ENCODE measurements at places on chromosomes 12 and 14.

DNA sequence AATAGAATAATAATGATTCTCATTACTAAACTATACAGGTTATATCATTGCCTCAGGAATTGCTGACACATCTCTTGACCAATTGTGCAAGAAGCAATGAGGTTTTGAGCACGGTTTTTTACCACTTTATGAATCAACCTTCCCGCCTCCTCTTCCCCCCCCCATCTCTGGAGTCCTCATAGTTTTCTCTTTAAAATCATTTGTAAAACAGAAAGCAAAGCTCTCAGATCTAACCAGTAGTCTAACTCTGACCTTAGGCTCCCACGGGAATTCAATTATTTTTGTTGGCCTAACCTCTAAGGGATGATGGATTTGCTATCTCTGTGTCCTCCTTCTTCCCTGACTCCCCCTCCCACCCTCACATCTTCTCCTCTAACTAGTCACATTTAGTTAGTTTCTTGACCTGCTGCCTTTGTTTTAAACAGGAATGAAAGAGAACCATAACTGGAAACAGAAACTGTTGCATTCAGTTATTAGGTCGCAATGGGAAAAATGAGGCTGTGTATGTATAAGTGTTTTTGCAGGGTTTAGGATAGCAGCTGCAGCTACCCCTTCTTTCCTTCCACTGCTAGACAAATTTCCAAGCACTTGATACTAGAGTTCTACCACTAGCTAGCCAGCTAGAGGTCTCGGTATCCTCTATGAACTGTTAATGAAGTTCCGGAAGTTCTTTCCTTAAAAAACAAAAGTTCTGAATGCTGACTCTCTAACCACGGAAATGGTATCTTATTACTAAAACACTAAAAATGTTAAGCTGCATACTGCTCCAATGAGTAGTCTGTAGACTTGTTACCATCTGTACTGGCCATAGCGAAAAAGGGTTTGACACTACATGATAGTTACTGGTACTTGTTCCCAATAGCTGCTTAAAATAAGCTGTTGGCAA, 65.4 kb downstream of the TAOK3 start:
- peak; percentile 36 for DNase-seq

DNA sequence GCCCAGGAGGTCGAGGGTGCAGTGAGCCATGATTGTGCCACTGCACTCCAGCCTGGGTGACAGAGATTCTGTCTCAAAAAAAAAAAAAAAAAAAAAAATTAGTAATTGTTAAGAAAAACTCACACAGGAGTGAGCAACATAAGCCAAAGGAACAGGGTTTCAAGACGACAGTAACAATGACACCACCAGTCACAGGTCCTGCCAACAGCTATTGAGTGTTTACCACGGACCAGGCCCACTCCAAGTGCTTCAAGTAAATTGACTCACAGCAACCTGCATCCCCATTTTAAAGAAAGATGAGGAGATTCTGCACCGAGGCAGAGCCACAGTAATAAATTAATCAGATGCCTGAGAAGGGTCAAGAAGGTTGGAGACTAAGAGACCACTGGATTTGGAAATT, 194.5 kb downstream of the DPF3 start:
- no peak for DNase-seq

DNA sequence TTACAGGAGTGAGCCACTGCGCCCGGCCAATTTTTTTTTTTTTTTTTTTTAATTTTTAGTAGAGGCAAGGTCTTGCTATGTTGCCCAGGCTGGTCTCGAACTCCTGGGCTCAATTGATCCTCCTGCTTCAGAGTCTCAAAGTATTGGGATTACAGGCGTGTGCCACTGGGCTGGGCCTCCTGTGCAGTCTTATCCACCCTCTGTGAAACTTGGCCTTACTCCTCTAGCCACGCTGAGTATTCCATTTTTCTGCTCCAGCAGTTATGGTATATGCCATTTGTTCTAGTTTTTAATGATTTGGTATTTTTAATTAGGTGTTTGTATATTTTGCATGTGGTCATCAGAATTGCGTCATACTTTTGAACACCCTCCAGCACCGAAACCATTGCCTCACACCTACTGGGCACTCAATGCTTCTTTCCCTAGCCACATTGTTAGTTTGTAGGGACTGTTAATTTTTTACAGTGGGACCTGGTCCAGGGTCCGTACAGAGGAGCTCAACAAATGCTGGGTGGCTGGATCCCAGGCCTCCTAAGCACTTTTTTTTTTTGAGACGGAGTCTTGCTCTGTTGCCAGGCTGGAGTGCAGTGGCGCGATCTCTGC, 11.4 kb downstream of the RIOX1 start:
- no peak for DNase-seq

DNA sequence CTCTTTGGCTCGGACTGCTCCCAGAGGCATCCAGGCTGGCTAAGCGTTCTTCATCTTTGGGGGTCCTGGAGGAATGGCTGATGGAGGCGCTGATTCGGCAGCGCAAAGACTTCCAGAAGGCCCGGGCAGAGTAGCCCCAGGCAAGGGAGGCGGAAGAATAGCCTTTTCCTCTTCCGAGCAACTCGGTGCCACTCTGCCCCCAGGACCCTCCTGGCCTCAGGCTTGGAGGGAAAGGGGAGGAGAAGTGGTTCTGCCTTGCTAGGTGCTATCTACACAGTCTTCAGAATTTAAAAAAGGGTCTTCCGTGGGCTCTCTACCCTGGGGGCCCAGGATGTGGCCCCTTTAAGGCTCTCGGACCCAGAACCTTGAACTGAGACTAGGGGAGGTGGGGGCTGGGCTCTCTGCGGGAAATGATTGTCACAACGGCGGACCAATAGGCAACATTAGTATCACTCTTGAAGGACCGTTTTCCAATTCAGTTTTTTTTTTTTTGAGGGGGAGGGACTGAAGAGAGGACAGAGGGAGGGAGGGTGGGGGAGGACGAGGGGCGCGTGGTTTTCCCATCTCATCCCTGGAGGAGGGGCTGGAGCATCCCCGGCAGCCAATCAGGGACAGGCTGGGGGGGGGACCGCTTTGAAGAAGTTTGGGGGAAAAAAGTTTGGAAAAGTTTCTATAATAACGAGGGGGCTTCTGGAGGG, at the start of gene NFATC4:
Gene NFATC4, plus strand, starts transcription at position 671 of the 698 bp plus-strand sequence. CDS start 157 bp downstream, outside the sequence.
- DNase-seq = no peak

DNA sequence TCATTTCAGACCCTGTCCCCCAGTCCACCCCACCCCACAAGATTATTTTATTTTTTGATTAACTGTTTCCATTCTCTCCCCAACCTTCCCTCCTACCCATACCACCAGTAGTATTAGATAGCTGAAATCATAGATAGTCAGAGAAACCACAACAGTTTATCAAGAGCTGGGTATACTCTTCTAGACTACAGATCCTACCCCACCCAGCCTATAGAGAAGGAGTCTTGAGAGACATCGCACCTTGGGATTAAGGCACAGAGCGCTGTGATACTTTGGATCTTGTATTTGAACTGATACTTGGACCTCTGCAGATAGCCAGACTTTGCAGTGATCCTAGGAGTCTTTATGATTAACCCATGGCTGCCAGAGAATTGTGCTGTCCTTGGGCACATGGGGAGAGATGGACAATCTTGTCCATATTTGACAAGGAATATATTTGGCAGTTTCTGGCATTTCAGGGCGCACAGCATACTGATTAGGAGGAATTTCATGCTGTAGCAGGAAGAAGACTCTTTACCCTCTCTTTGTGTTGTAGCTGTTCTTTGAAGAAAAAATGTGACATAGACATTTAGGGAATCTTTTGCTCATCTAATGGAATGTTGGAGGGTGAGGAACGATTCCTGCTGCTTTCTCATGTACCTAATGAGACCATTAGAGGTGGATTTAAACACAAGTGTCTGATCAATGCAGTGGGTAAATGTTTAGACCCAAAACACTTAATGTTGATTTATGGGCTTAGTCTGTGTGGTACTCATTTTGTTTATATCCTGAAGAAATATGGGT, 982 bp downstream of the RBMS2 start:
- DNase-seq = no peak

GRCh38 chr14:91009501-91010152, 50.8 kb downstream of the RPS6KA5 start:
- DNase-seq = no peak

DNA sequence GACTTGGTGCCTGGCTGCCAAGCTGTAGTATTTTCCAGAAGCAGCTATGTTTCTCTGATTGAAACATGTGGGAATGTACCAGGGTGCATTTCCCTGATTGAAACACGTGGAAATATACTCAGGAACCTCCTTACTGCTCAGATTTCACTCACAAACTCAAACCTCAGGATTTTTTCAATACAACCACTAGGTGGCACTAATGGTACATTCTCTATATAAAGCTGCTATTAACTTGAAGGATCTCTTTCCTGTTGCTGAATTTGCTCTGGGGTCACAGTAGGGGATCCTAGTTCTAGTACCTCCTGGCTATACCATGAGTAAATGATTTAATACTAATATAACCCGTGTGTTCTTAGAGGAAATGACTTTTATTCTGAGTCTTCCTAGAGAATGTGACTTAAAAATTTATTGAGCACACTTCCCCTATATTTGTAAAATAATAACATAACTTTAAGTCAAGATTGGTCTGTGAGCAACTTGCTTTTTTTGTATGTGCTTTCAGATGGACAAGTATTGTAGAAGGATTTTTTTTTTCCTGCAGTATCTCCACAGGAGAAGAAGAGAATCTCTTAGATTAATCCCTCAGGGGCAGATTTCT, 173.8 kb upstream of the MIS18BP1 start:
- DNase-seq = no peak

DNA sequence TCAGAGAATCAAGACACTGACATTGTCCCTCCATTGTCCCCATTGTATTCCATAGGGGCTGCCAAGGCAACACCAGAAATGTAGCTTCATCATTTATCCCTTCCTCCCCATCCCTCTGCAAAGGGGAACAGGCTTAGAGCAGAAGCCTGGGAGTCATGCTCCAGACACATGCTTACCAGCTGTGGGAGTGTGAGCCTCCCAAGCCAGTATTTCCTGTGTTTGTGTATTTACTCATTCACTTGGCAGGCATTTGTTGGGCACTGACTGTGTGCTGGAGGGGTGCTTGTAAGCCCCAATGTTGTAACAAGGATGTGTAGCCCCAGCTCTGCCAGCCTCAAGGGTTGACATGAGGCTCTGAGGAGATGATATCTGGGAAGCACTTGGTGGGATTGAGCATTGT, 46.0 kb upstream of the TCL1A start:
- no peak for DNase-seq

DNA sequence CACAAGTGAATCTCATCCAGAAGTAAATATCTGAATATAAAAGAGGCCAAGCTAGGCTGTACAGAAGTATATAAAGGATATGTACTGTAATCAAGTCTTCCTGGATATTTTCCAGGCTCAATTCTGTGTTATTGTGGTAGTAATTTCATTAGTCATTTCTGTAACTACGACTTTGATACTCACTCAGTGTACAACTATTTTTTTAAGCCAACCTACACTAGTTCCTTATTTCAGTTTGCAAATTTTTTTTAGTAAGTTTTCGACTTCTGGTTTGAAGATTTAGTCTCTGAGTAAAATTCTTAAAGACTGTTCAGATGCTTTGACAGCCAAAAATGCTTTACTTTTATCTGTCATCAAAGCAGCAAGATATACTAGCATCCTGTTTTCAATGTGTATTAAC, 130.8 kb downstream of the CAPZA3 start:
- DNase-seq = no peak

DNA sequence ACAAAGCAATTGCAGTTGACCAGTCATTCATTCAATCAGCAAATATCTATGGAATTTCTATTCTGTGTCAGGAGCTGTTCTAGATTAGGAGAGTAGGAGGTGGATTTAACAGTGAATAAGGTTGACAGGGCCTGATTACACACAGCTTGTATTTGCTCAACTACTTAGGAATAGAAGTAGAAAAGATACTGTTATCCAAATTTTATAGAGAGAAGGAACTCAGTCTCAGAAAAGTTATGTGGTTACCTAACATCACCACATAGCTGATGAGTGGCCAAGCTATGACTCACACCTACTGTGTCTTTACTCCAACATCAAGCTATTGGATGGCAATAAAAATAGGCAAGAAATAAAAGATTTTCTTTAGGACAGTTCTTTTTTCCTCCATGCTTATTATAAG, 374.8 kb downstream of the RMST start:
- DNase-seq = no peak

DNA sequence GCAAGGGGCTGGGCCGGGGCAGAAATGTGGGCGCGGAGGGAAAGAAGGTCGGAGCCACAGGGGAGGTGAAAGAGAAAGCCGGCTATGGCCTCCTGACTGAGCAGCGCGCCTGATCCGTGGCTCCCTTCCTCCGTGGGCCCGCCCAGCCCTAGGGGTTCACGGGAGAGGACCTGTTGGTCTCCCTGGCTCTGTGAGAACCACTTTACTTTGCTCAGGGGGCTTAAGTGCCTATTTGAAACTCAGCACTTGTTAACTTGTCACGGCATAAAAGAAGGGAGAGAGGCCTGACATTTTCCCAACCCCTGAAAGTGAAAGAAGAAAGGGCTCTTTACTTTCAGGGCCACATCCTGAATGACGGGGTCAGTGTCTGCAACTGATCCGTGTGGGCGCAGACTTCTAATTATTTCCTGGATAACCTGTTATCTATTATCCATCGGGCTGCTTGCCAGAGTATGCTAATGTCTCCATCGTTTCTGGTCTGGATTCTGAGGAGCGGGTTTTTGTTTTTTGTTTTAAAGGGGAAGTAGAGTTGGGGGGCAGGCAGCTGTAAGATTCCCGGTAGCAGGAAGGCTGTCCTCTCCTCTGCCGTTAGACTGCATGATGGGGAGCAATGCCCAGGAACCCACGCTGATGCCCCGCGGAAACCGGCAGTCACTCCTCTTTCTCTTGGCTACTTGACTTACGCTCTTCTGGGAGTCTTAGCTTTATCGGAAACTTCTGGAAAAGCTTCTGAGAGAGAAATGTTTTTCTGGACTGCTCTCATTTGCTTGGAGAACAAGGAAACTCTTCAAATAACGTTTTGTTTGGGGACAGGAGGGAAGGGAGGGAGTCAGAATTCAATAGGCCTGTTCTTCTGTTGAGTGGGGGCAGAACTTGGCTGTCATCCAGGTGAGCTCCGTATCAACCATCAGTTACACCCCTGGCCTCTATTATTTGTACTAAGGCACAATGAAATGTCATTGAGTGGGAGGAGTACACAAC, 127.7 kb upstream of the MAX start:
- peak; percentile 51 for DNase-seq

DNA sequence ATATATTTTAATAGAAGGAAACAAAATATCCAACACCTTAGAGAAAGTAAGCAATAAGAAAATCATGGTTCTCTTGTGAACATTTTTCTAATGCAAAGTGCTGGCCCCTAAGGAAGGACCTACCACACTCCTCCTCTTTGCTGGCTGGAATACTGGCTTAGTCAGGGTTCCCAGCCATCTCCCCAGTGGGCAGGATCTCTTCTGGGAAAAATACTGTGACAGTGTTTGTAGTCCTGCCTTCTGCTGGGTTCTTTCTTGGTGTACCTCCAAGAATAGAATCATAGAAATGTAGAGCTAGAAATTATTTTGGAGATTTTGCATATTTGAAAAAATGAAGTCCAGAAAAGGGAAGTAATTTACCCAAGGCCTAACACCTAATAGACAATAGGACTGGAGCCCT, 31.9 kb downstream of the KCNMB4 start:
- no peak for DNase-seq

GRCh38 chr14:61663312-61663979, 31.9 kb upstream of the HIF1A start:
- DNase-seq = no peak

- no peak for DNase-seq
Measured at GRCh38 chr12:6271281-6271680, 39.2 kb upstream of the PLEKHG6 start.

GRCh38 chr12:108205864-108206263, 76.8 kb downstream of the WSCD2 start:
- no peak for DNase-seq

Measured in activated naive CD8-positive, alpha-beta T cell treated with anti-CD3 and anti-CD28 coated beads for 36 hours (primary cell).